ENCODE measurements at places on chromosomes 6 and 20. TPM values are rescaled to one million over a fixed set of nuclear protein-coding genes. Genes with fewer than 3 reads are reported as not detected.

The ME1 gene
- total RNA-seq = 0.42 TPM

The STMND1 gene
- 0.37 TPM for total RNA-seq

The PRDM13 gene
- total RNA-seq = not detected

The ASIP gene
- not detected for total RNA-seq

The GMNN gene
- total RNA-seq = 80.4 TPM

The MPIG6B gene
- not detected for total RNA-seq
